NCI-H1694 treated with DMSO at 0.1 percent for 48 hours (cell line): ENCODE measurements at places on chromosomes 5 and 9.

DNA sequence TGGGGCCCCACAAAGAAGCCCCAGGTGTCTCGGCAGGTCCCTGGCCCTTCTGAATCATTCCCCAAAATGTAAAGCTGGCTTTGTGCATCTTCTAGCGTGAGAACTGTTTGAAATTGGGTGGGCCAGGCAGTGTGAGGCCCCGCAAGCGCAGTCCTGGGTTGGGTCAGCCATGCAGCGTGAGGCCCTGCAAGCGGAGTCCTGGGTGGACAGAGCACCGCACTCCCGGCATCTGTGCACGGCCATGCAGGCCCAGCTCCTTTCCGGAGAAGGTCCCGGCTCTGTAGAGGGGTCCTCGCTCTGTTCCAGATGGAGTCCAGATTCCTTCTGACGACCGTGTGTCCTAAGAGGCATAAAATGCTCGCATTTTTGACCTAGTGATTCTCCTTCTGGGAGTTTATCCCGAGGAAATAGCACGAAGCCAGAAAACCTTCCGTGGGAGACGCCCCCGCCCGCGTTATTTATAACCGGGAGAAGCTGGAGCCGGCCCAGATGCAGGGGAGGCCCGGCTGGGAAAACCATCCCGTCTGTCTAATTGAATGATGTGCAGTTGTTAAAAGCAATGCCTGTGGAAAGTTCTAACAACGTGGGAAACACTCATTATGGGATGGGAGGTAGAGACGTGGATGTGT lies 19.4 kb upstream of the NOTCH1 start:
- DNase-seq, result no peak

DNA sequence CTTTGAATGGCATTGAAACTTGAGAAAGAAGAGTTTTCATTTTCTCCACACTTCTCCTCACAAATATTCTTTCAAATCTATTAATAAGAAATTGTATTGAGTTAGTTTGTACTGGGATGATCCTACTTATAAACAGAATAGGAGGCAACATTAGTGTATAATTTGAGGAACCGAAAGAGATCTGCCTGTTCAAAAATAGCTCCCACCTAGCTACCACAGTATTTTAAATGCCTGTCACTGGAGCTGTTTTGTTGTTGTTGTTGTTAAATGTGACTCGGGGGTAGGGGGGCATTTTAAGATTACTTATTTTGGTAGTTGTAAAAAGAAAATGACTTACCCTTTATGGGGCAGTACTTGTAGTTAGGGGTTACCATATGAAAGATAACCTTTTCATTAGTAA lies 20.1 kb upstream of the HAPLN1 start:
- no peak for DNase-seq

DNA sequence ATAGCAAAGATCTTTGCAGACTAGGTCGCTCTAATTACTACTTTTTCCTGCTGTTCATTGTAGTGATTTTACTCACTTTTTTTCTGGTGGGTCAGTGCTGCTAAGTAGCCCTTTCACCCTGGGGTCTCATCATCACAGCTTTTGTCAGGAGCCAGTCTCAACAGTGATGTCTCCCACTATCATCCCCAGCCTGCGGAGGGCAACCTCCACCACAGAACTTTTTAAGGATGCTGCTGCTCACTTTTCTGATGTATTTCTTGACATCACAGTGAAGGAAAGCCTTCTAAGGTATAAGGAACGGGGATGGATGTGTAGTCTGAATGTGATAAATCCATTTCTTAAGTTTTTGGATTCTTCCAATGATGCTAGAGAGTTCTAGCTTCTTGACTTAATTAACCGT lies 242.5 kb upstream of the RIOK2 start:
- no peak for DNase-seq

- DNase-seq, result no peak
Measured at GRCh38 chr5:53537711-53538110, 22.7 kb upstream of the NDUFS4 start.

GRCh38 chr5:178674334-178674733 lies 47.5 kb upstream of the CLK4 start:
- no peak for DNase-seq

DNA sequence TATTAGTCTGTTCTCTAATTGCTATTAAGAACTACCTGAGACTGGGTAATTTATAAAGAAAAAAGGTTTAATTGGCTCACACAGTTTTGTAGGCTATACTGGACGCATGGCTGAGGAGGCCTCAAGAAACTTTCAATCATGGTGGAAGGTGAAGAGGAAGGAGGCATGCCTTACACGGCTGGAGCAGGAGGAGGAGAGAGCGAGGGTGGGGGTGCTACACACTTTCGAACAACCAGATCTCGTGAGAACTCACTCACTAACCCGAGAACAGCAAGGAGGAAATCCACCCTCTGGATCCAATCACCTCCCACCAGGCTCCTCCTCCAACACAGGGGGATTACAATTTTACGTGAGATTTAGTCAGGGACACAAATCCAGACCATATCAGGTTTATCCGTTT lies 90.0 kb downstream of the RMI1 start:
- no peak for DNase-seq

DNA sequence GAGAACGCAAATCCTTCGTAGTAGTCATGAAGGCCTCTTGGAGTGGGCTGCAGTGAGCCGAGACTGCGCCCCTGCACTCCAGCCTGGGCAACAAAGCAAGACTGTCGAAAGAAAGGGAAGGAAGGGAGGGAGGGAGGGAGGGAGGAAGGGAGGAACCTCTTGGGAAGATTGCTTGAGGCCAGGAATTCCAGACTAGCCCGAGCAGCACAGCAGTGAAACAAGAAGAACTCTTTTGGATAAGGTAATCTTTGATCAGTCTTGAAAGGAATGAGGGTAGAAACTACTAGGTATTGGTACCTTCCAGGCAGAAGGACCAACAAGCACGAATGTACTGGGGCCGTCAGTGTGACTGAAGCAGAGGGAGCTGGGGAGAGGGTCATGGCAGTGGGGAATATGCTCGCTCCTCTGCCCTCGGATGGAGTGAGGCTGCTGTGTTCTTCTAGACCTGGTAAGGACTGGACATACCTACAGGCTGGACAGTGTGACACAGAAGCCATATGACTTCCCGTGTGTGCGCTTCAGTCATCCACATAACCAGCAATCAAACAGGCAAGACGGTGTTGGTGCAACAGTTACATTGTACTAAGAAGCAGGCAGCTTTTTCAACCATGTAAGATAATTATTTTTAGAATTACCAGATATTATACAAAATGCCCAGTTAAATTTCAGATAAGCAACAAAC lies 45.2 kb downstream of the P4HA2 start:
- no peak for DNase-seq

- no peak for DNase-seq
Measured at GRCh38 chr5:6585168-6585567, 47.7 kb downstream of the NSUN2 start.
